ENCODE measurements at places on chromosomes 2 and 18. TPM values are rescaled to one million over a fixed set of nuclear protein-coding genes. Genes with fewer than 3 reads are reported as not detected.

DNA sequence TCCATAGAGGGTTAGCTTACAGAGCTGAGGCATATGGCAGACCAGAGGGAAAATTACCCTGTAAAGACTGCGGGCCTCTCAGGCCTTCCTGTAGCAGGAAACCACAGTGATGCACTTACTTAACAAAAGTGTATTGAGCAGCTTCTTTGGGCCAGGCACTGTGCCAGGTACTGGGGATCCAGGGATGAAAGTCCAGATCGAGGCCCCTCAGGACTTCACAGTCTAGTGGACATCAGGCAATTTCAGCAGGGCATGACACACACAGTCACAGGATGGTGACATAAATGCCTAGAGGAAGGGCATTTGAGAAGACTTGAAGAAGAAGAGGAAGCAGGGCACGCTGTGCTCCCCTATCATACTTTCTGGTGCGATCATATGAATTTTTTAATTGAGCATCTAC, 71.7 kb downstream of the MARCO start:
- no peak for DNase-seq

GRCh38 chr18:46481847-46482245, 175.2 kb downstream of the LOXHD1 start:
- no peak for DNase-seq

DNA sequence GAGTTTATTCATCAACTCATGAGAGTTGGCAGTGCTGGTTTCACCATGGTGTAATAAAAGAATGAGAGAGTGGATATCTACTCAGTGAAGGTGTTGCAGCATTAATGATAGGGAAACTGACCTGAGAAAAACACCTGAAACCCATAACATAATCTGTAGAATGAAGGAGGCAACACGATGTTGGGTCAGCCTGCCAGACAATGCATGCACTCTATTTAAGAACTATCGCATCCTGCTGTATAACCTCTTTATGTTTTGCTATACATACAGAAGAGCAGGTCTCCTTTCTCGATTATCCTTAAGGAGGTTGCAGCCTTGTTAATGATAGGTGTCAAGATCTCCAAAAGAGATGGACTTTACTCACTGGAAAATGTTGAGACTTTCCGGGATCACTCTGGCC, 65.9 kb downstream of the IKZF2 start:
- no peak for DNase-seq

DNA sequence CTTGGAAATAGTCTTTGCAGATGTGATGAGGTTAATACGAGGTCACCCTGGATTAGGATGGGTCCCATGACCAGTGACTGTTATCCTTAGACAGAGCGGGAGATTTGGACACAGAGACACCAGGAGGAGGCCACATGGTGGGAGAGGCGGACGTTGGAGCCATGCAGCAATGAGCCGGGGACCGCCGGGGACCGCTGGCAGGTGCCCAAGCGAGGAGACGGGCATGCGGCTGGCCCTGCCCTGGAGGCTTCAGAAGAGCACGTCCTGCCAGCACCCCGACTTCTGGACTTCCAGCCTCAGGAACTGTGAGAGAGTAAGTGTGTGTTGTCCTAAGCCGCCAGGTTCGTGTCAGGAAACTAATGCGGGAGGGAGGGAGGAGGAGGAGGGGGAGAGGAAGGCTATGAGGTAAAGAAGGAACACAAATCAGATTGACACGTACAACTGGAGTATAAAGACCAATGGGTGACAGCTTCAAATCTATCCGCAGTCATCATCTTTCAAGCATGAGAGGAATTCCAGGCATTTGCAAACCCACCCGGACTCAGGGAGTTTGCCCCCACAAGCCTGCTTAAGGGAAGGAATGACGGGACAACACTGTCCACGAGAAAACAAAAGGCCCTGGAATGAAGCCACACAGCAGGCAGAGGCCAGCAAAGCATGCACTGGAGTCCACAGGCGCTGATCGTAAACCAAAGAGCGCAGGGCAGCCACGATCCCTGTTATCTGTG, 11.6 kb upstream of the BOK start:
- no peak for DNase-seq

DNA sequence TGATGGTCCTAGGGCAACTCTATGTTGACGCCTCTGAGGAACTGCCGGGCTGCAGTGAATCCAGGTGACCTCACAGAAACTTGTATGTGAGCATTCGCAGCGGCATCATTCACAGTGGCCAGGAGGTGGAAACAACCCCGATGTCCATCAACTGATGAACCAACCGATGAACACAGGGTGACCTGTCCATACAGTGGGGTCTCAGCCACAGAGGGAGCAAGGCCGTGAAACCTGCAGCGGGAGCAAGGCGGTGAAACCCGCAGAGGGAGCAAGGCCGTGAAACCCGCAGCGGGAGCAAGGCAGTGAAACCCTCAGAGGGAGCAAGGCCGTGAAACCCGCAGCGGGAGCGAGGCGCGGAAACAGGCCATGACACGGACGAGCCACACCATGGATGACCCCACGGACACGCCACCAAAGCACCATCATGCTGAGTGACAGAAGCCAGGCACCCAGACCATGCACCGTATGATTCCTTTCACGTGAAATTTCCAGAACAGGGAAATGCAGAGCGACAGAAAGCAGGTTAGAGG, 63.0 kb downstream of the PARD6G start:
- DNase-seq: peak; percentile 63

DNA sequence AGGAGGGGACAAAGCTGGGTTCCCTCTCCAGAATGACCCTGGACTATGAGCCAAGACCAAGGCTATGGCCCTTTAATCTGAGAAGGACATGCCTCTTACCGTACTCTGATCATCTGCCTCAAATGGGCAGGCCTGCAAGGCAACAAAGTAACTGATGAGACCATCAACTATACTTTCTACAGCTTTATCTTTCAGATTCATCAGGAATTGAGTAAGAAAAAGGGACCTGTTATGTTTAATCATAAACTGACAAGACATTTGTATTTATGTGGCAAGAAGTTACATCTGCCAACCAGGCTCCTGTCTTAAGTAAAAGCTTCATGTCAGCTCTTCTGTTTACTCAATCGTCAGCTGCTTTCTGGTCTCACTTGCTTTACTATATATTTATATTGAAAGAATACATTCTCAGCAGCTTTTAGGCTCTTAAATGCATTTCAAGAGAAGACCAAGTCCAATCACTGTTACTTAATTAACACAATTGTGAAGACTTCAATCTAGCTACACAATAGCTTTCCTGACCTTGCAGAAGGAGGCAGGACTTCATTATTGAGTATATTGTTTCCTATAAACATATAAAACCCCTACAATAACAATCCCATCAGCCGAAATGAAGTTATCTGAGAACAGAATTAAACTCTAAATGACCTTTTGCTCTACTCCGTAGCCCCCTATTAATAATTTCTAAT, 163.8 kb downstream of the ETAA1 start:
- no peak for DNase-seq

- DNase-seq: no peak
Observed at GRCh38 chr2:62526531-62527381, 20.8 kb upstream of the TMEM17 start.

DNA sequence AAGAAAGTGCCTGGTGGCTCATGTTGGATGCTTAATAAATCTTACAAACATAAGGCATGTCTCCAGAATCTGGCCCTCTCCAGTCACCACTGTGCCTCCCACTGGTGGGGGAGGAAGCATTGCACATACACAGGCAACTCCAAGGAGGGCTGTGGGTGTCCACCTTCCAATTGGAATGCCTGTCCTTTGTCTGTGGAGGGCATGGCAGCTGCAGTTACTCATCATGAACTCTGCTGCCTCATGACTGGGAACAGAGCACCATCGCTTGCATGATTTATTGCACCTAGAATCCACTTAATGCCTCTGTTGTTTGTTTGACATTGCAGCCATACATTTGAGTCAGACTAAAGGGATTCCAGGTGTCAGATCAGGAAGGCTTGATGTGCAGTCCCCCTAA, 278.9 kb downstream of the PRKCE start:
- DNase-seq: no peak

DNA sequence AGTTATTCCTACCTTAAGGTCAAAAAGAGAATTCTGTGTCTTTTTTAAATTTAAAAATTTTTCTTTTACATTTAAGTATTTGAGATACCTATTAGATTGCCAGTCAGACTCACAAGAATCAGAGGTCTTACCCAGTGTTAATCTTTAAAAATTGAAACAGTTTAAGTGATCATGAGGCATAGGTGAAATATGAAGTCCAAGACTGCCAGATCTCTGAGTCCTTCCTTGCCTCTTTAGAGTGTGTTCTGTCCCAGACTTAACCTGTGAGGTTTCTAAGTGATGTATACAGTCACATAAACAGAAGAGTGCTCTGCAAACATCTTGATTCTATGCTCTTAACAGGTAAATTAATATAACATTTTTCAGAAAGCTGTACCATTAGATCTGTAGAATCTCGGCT, 40.6 kb downstream of the ACTR3 start:
- no peak for DNase-seq

DNA sequence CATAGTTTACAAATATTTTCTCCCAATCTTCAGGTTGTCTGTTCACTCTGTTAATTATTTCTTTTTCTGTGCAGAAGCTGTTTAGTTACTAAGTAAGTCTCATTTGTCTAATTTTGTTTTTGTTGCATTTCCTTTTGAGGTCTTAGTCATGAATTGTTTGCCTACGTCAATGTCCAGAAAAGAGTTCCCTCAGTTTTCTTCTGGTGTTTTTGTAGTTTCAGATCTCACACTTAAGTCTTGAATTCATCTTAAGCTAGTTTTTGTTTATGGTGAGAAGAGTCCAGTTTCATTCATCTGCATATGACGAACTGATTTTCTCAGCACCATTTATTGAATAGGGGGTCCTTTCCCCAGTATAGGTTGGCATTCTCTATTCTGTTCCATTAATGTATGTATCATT, 1252.2 kb upstream of the TMEFF2 start:
- DNase-seq: no peak

DNA sequence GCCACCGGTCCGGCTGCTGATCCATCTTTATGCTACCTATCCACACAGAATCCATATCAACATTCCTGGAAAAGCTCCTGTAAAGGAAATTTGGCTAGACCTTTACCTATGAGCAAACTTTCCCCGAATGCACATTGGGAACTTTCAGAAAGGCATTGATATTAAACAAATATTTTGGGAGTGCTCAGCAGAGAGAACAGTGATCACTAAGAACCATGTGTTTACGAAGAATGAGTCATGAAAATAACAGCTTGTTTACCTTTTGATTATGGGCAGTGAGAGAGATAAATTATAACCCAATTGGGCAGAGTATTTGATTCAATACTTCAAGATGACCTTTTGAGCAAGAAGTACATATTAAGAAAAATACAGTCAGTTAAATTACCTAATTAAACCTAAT, 189.7 kb upstream of the CDH2 start:
- no peak for DNase-seq

DNA sequence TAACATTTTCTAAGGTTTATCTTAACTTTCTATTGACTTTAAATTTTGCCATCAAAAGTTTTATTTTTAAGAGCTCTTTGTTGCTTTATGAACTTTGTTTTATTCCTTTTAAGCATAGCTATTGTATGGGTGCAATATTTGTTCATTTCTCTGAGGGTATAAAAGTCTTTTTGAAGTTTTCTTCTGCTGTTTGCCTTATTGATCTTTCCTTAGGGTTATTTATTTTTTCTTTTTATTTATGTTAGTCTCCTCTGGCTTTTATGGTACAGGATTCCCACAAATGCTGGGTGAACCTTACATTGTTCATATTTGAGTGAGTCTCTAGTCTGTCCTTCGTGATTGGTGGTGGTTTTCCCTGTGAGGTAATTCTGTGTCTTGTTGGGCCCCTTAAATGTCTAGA, 68.4 kb downstream of the PARD3B start:
- DNase-seq: no peak

DNA sequence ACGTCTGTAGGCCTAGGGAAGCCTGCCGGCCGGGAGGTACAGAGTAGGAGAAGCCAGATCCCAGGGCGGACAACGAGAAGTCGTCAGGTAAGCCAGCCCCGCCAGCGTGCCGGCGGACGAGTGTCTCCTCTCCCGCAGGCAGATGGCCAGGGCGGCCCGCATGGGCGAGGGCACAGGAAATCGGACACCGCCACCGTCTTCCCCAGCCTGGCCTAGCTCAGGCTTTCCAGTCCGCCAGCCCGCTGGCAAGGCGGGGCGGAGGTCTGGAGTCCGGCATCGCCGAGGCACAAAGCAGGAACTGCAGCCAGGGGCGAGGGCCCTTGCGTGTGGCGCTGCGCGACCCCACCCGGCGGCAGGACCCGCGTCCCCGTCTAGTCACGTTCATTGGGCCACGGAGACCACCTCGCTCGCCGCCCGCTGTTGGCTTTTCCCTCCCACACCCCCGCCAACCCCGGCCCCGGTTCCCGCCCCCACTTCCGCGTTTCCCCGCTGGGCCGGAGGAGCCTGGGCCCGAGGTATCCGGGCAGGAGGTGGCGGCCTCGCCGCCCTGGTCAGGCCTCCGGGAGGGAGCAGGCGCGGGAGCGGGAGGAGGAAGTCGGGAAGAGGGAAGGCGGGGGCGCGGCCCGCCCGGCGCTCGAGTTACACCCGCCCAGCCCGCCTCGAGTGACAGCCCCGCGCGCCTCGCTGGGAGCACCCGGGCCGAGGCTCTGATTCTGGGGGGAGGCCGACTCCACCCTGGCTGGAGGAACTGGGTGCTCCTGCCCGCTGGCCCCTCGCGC, at the start of gene GPD2:
TSS of gene GPD2 (plus strand) at position 662 of the 779 bp plus-strand sequence. CDS start 39,727 bp downstream, outside the sequence.
- peak; percentile 96 for DNase-seq

DNA sequence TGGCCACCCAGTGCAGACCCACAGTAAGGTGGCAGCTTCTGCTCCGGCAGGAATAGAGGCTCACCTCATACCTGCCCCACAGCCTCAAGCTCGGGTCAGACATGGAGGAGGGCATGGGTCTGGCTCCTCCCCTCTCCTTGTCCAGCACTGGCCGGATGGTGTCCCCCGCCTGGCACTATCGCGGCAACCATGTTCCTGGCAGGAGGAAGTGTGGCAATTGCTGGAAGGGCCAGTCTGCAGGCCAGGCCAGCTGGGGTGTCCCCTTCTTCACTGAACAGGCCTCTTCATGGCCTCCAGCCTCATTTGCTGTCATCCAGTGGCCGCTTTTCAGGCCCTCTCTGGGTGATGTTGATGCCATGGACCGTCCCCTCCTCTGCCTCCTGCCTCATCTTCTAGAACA, 41.4 kb upstream of the SMAD7 start:
- DNase-seq: no peak

DNA sequence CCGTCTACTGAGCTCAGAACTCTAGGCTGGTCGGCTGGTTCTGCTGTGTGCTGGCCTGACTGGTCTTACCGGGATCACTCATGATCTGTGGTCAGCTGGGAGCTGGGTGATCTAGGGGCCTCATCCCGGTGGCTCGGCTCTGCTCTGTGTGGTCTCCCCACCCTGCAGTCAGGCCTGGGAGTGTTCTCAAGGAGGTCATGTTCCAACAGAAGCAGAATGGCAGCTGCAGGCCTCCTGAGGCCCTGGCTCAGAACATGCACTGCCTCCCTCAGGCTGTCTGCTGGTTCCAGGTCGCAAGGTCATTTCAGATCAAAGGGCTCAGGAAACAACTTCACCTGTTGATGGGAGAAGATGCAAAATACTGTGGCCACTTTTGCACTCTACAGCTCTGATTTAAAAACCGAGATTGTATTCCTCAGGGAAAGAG, 81.1 kb upstream of the RFX8 start:
- no peak for DNase-seq

SLC9A4 gene
- total RNA-seq: not detected

LONRF2 gene
- total RNA-seq: 24.5 TPM

GKN2 gene
- not detected for total RNA-seq

ST6GAL2 gene
- total RNA-seq: 0.38 TPM

MC2R gene
- not detected for total RNA-seq

CABYR gene
- 0.59 TPM for total RNA-seq

COL4A4 gene
- total RNA-seq: 3.0 TPM

HOXD12 gene
- not detected for total RNA-seq
